ENCODE measurements at places on chromosomes 4 and X.

- no peak for DNase-seq
Measured at GRCh38 chr4:48943387-48943786, 36.8 kb upstream of the OCIAD2 start.

- no peak for DNase-seq
Measured at GRCh38 chr4:123651066-123651465, 254.5 kb downstream of the SPRY1 start.

DNA sequence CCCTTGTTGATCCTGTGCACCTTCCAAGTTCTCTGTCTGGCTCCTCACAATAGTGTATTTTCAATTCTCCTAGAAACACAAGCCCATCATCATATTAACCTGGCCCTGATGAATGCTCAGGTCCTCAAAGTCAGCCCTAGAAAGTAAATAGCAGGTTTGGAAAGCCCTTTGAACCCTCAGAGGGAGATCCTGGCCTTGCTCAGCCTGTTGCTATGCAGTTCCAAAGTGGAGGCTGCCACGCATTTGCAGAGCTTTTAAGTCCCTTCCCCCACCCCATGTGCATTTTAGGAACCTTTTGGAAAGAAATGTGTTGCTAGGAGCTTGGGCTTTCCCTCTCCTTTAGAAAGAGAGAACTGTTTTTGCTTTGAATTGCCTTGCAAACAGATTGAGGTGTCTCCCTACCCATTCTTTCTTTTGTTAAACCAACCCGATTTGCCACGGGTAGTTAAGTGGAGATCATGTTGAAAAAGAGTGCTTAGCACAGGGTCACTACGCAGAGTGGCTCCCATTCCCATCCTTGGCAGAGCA, 12.2 kb downstream of the MAMLD1 start:
- DNase-seq, result no peak

- DNase-seq, result no peak
Measured at GRCh38 chrX:46180258-46180687, 364.9 kb downstream of the ZNF674 start.

- no peak for DNase-seq
Measured at GRCh38 chr4:38205261-38205660, 245.1 kb downstream of the PTTG2 start.

DNA sequence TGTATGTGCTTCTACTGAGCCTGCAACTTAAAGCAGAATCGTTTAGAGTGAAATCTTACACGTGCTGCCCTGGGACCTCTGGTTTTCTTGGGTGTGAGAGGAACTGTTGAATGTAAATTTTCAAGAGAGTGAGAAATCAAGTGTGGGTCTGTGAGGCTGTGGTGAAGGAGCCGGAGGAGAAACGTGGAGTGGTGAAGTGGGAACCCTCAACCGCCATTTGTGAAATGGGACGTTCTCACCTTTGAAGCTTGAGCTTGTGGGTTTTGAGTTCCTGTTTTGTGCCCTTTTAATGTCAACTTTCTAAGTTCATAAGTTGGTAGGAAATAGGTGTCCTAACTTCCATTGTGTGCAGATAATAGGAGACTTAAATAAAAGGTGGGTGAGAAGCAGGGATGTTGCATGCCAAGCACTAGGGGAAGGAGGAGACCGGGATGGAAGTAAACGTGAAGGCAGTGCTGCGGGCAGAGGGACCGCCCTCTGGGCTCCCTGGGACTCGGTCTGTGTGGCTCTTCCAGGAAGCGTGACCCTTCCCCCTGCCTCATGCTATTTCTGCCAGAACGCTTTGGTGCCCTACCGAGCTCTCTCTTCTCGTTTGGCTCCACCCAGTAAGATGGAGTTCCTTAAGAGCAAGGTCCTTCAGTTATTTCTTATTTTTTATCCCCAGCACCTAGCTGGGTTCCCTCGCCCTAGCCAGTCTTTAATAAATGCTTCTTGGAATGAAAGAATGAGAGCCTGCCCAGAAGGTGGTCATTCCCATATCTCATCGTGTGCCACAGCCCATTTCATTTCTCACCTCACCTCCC, 56.0 kb downstream of the TMEM131L start:
- DNase-seq, result no peak

- DNase-seq, result no peak
Measured at GRCh38 chr4:30495251-30495650, 224.9 kb upstream of the PCDH7 start.

- no peak for DNase-seq
Measured at GRCh38 chr4:121150486-121150885, 13.6 kb downstream of the TNIP3 start.

GRCh38 chrX:22314692-22315091, 42.0 kb downstream of the CBLL2 start:
- no peak for DNase-seq

DNA sequence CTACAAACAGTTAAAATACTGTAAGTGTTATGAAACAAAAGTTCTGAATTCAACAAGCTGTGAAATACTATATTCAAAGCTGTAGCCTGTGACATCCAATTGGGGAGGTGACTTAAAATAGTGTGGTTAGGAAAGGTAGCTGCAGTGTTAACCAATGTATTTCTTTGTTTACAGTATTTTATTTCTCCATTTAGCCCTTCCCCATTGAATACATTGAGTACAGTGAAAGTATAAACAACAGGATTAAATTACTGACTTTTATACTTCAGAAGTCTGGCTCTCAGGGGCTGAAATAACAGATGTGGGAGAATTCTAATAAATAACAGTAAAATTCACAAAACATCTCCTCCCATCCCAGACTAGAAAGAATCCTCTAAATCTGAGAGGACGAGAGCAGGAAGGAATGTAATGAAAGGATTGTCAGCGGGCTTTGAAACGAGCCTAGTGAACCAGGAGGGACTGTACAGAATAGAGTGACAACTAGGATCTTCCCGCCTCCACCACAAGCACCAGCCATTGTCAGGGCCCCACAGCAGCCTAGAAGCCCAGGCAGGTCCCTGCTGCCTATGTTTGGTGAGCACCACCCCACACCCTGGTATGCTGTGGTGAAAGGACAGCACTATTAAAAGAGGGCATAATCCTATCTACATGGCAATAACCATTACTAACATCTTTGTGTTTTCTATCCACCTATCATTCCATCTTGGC, 73.7 kb downstream of the SPCS3 start:
- no peak for DNase-seq

- no peak for DNase-seq
Measured at GRCh38 chr4:136395212-136395722, 1137.0 kb downstream of the PCDH18 start.

- DNase-seq, result no peak
Measured at GRCh38 chrX:17595456-17596035, 141.7 kb upstream of the SCML1 start.

DNA sequence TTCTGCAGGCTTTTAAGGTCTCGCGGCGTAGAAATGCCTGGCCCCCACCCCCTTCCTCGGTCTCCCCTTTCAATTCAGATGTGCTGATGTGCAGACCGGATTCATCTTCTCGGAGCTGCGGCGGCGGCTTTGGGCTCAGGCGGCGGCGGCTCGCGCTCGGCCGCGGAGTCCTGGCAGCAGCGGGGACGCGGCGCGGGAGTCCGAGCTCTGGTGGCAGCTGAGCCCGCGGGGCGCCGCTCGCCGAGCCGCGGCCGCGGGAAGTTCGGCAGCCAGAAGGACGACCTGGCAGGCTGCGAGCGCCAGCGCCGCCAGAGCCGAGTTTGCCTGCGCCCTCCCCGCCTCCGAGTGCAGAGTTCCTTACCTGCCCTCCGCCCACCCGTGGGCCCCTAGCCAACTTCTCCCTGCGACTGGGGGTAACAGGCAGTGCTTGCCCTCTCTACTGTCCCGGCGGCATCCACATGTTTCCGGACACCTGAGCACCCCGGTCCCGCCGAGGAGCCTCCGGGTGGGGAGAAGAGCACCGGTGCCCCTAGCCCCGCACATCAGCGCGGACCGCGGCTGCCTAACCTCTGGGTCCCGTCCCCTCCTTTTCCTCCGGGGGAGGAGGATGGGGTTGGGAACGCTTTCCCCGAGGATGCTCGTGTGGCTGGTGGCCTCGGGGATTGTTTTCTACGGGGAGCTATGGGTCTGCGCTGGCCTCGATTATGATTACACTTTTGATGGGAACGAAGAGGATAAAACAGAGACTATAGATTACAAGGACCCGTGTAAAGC, 448 bp downstream of the TLL1 start:
- DNase-seq, result peak; percentile 21

DNA sequence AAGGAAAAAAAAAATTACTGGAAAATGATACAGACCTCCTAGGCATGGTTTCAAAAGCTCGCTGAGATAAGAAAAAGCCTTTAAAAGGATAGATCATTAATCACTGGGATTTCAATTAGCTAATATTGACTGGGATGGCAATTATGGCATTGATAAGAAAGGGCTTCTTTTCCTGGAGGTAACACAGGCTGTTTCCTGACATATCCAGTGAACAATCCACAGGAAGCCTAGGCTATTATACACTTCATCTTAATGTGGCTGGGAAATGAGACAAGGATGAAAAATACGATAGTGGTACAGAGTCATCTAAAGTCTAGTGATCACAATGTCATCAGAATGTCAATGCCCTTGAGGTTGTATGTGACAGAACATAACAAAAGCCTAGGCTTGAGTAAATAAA, 1579.3 kb downstream of the C4orf33 start:
- DNase-seq, result no peak

DNA sequence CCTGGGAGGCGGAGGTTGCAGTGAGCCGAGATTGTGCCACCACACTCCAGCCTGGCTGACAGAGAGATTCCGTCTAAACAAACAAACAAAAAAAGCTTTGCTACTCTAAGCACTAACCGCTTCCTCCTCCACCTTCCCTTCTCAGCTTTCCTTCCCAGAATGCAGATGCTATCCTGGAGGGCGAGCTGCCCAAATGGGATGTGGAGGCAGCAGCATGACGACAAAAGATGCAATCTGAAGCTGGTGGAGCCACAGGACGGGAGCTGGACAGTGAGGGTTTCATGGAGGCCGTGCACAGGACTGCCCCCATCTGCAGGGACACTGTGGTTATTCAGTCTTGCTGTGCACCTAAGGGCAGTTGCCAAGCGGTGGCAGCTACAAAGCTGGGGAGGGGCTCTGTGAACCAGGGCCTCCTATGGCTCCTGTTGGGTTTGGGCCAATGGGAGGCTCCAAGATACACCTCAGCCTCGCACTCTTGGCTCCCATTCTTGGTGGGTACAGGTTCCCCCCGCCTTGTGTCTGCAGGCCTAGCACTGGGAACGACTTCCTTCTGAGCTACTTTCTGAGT, 47.4 kb downstream of the WDR1 start:
- DNase-seq, result no peak

GRCh38 chrX:100636321-100636991, at the start of gene TSPAN6:
Gene TSPAN6, minus strand, starts transcription at chrX:100636806. Its CDS starts 112 bp downstream, at chrX:100636694.
- DNase-seq, result no peak

DNA sequence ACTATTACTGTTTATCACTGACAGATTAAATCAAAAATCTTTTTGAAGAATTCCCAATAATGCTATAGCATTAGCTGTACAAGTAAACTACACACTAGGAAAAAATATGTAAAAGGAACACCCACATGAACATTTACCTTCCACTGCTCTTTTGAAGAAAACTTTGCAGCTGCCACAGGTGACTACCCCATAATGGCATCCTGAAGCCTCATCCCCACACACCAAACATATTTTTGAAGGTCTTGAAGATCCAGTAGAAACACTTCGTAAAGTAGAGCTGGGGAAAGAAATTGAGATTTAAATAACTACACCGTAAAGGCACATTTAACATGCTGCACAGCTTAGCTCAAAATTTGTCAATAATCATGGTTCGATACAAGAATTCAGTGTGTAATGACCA, 182.4 kb downstream of the NR3C2 start:
- no peak for DNase-seq

DNA sequence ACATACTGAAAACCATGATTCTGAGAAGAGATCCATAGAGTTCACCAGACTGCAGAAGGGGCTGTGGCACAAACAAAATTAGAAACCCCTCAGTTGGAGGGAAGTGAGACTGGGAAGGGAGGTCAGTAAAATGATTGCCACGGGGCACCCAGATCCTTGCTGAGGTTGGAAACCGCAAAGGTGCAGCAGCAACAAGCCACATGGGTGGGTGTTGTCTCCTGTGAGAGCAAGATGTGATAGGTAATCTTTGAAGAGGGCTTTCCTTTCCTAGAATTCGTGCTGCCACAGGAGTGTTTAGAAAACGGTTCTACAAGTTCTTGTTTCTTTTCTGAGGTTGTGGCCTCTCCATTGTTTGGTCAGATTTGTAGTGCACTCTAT, 85.5 kb downstream of the NFKB1 start:
- DNase-seq, result no peak

GRCh38 chr4:11427121-11427996, 1.3 kb downstream of the HS3ST1 start:
- no peak for DNase-seq

DNA sequence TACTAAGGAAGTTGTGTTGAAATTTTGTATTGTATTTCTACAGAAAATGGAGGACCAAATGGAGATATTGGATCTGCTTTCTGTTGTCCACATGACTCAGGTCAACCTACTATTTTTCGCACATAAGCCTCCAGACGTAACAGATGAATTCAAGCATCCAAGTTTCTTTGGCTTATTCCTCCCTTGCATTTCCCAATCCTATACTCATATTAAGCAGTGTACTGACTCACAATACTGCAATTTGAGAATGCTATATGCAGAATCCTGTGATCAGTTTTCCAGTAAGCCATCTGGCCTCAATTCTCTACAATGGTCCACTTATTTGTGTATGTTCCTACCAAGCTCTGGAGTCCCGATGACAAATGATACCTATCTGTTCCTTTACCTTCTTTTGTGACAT, 75.7 kb downstream of the ASB9 start:
- no peak for DNase-seq

GRCh38 chr4:22874334-22874912, 181.7 kb downstream of the GBA3 start:
- DNase-seq, result no peak

- DNase-seq, result no peak
Measured at GRCh38 chrX:16134936-16135335, 11.6 kb downstream of the GRPR start.

- no peak for DNase-seq
Measured at GRCh38 chrX:134752981-134753717, 94.9 kb upstream of the PLAC1 start.

DNA sequence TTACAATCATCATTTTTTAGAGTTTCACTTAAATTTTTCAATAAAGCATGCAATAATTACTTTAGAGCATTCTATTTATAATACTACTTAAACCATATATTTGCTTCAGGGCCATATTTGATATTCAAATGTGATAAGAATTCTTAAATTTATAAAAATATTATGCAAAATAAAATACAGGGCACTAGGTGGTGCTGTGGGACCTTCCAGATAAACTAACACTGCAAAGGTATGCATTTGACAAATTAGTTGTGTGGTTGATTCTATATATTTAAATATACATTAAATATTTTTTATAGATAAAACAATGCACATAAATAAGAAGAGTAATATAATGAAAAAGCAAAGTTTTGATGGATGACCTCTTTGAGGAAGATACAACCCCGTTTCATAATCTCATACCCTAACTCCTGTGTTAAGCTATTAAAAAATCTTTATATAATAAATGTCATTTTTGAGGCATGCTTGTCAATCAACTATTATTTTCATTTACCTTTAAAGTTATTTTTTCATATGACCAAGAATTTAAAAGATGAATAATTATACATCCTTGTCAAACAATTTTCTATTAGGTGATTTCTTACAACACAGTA, 128.4 kb downstream of the REELD1 start:
- DNase-seq, result no peak
